Cortex of kidney (tissue), 1 donor: ENCODE measurements at places on chromosomes 1 and 21.

GRCh38 chr1:235913311-235913710, 46.6 kb upstream of the LYST start:
- no peak for DNase-seq

- DNase-seq, result no peak
These were observed 4.7 kb downstream of the IGSF8 start for GRCh38 chr1:160093624-160094290.

GRCh38 chr1:212643877-212644276, 35.3 kb downstream of the ATF3 start:
- DNase-seq, result no peak

DNA sequence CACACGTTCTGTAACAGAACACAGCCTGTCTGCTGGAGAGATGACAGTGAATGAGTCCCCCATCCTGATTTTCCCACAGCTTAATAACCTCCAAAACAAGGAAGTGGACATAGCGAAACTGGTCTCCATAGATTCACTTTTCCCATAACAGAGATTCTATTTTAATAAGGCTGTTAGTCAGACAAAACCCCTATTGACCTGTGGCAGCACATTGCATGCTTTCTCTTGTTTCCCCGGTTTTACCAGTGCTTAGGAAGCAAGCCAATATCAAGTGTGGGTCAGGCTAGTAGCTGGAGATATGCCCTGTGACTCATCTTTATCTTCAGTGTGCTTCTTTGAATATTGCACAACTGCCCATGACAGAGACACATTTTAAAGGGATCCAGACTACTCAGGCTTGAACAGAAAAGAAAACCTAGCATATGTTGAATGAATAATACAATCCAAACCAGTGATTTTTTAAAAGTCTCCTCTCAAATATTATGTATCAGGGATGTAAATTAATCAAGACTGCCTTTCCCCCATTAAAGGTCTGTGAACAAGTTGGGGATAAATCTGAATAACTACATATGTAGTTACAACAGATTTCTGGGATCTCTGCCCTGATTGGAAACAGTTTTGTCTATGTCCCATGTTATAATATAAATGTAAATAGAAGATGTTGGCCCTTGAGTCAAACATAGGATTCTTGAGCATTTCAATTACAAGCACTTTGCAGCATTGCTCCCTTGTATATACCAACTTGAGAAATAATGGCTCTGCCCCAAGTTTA, 11.9 kb upstream of the CLDN8 start:
- no peak for DNase-seq
